Left lung (tissue), 14 donors: ENCODE measurements at places on chromosomes 1 and 21.

GRCh38 chr21:26972192-26972591 is 5.3 kb upstream of the ADAMTS5 start:
- peaks cover 35% of the 10 kb centered on the region for H3K27me3 ChIP-seq
- H3K36me3 ChIP-seq, result no peaks in the 10 kb centered on the region
- H3K27ac ChIP-seq, result no peak overlapping the region
- no peak for DNase-seq

GRCh38 chr1:195045072-195045471 is 1563.2 kb downstream of the KCNT2 start:
- no peaks in the 10 kb centered on the region for H3K4me1 ChIP-seq
- H3K27ac ChIP-seq, result no peak overlapping the region
- no peaks in the 10 kb centered on the region for H3K27me3 ChIP-seq
- DNase-seq, result no peak

DNA sequence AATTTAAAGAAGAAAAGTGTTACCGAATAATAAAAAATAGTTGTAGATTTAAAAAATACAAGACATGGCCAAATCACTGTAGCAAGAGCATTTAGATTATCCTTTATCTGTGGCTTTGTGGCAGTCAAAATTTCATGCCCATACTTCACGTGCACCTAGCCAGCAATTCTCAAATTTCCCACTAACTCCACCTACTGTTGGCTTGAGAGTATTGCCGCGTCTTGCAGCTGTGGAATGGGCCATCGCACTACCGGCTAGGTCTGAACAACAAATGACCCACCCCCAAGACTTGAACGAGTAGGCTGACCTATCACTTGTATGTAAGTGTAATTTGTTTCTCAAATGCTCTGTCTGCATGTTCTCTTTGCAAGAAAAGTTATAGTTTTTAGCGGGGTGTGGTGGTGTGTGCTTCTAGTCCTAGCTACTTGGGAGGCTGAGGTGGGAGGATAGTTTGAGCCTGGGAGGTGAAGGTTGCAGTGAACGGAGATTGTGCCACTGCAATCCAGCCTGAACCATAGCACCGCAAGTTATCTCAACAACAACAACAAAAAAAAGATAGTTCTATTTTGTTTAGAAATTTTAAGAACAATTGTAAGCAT is 4.1 kb downstream of the KRTAP13-4 start:
- no peak overlapping the region for H3K4me3 ChIP-seq
- no peak overlapping the region for H3K27ac ChIP-seq
- no peaks in the 10 kb centered on the region for H3K4me1 ChIP-seq

- H3K4me3 ChIP-seq, result peak within 1 kb of the TSS; percentile 32
- no peaks in the 10 kb centered on the region for H3K36me3 ChIP-seq
- no peaks in the 10 kb centered on the region for H3K27me3 ChIP-seq
- H3K27ac ChIP-seq, result no peak within 1 kb of the TSS
- peak; percentile 53 for DNase-seq
These were observed at the start of gene SH2D2A for GRCh38 chr1:156816561-156817328. Gene SH2D2A (minus strand): TSS chr1:156816848. CDS start chr1:156816708, 140 bp downstream.

GRCh38 chr1:166905136-166905535 is 29.1 kb upstream of the TADA1 start:
- H3K36me3 ChIP-seq, result no peaks in the 10 kb centered on the region
- no peak overlapping the region for H3K4me3 ChIP-seq
- no peak overlapping the region for H3K27ac ChIP-seq

DNA sequence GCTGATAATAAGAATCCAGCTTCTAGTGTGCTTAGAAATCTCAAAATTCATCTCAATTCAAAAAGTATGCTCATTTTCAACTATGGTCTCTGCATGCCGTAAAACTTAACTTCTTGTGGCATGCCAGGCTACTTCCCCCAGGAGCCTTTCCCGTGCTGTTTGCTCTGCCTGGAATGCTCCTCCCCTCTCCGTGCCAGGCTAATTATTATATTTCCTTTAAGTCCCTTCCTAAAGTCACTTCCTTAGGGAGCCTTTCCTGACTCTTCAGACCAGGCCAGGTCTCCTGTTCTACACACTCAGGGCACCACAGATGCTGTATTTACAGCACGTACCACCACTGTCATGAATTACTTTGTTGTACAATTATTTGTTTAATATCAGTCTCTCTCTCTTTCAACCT is 67.1 kb upstream of the PPP2R5A start:
- H3K27ac ChIP-seq, result no peak overlapping the region
- peaks cover 9% of the 10 kb centered on the region for H3K4me1 ChIP-seq
- no peaks in the 10 kb centered on the region for H3K27me3 ChIP-seq
- no peak for DNase-seq

DNA sequence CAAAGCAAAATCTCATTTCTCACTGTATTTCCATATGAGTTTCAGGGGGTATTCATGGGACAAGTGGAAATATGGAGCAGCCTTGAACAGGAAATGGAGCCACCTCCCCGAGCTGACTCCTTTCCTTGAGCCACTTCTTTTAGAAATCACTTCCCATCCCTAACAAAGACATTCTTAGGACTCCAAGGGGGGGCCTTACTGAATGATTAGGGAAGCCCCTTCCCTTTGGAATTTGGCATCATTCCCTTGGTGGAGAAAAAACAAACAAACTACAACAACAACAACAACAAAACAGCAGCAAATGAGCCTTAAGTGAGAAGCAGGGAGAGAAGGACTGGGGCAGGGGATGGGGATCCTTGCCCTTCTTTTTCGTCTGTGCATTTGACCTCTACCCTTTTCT is 278.3 kb downstream of the ZNF648 start:
- no peak for DNase-seq
- no peak overlapping the region for H3K27ac ChIP-seq
- H3K36me3 ChIP-seq, result no peaks in the 10 kb centered on the region
- H3K27me3 ChIP-seq, result no peaks in the 10 kb centered on the region
- no peak overlapping the region for H3K4me3 ChIP-seq
- no peaks in the 10 kb centered on the region for H3K4me1 ChIP-seq

- no peak for DNase-seq
- no peaks in the 10 kb centered on the region for H3K36me3 ChIP-seq
- H3K4me1 ChIP-seq, result no peaks in the 10 kb centered on the region
- no peak overlapping the region for H3K4me3 ChIP-seq
These were observed 13.7 kb downstream of the HEATR1 start for GRCh38 chr1:236590553-236591150.

DNA sequence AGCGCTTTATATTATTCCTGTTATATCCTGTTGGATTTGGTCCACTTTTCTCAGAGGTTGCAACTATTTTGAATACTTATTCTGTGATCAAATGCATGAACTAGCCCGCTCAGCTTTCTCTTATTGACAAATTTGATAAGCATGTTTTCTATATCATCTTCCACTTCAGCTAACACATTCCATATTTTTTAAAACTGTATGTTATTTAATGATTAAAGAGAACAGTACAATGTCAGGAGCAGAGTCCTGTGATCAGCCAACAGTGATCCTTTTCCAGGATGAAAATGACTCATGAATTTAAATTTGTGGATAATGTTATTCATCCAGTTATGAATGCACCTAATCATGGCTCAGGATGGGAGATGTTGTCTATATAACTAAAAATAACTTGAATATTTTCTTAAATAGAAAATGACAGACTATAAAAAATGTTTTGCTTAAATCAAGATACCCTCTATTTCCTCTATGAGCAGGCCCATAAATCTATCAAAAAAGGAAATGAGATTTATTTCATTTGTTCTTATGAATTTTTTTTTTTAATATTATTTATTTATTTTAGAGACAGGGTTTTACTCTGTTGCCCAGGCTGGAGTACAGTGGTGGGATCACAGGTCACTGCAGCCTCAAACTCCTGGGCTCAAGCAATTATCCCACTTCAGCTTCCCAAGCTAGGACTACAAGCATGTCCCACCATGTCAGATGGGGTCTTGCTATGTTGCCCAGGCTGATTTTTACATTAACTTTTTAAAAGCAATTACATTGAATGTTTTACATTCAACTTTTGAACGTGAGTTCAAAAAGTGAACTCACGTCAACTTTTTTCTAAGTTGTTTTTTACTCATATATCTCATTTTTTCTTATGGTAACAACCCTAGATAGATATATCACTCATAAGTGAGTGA is 12.5 kb downstream of the BPNT1 start:
- no peaks in the 10 kb centered on the region for H3K27me3 ChIP-seq
- H3K36me3 ChIP-seq, result peaks cover 3% of the 10 kb centered on the region
- H3K4me3 ChIP-seq, result no peak overlapping the region
- H3K4me1 ChIP-seq, result no peaks in the 10 kb centered on the region

DNA sequence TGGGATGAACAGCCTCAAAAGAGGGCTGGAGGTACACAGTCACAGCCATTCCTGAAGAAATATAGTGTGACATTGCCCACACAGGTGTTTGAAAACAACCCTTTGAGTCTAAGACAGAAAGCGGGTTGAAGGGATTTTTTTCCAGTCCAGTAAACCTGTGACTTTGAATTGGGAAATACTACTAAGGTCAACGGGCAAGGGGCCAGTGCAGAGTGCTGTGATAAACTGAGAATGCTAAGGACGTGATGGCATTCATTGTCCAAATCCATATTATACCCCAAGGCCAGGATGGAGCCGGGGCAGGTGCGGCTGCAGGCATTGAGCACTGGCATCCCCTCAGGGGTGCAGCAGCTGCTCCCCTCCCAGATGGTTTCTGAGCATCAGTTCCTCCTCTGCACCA is 36.6 kb downstream of the KIAA0040 start:
- DNase-seq, result no peak
- no peak overlapping the region for H3K27ac ChIP-seq
- H3K27me3 ChIP-seq, result no peaks in the 10 kb centered on the region
- no peak overlapping the region for H3K4me3 ChIP-seq
- no peaks in the 10 kb centered on the region for H3K36me3 ChIP-seq

DNA sequence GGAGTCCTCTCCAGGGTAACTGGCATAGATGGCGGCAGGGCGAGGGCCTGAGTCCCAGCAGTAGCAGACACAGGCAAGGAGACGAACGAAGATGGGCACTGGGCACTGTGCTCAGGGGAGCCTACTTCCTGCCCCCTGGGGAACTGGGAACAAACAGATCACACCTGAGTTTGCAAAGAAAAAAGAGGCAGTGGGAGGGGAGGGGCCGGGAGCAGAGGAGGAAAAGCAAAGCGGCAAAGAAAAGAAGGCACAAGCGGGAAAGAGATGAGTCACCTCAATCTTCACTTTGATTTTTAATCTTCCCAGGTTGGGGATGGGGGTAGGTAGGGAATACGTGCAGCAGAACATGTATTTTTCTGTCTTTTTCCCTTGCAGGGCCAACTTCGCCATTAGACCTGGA is 44.0 kb downstream of the ZSCAN20 start:
- no peaks in the 10 kb centered on the region for H3K36me3 ChIP-seq
- no peak for DNase-seq
- H3K27me3 ChIP-seq, result no peaks in the 10 kb centered on the region
- no peak overlapping the region for H3K4me3 ChIP-seq

- H3K27me3 ChIP-seq, result no peaks in the 10 kb centered on the region
- H3K4me1 ChIP-seq, result no peaks in the 10 kb centered on the region
- no peak overlapping the region for H3K27ac ChIP-seq
- DNase-seq, result peak; percentile 18
- no peak overlapping the region for H3K4me3 ChIP-seq
These were observed 59.0 kb upstream of the PGD start for GRCh38 chr1:10339815-10340214.

DNA sequence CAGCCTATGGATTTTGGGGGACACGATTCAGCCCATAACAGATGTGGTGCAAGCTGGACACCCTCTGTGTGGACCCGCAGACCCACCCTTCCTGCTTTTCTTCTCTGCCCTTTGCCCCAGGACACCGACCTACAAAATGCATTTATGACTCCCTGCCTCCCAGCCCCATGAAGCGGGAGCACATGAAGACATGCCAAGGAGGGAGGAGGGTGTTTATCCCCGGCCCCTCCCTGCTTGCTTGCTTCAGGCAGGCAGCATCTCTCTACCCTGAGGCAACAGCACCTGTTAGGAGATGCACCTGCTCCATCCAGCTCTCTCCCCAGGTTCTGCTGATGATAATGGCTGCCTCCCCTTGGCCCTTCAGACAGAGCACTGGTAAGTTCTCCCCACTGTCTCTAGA is 187.5 kb downstream of the PSMG1 start:
- DNase-seq, result no peak
- no peak overlapping the region for H3K4me3 ChIP-seq
- no peaks in the 10 kb centered on the region for H3K27me3 ChIP-seq
- peaks cover 10% of the 10 kb centered on the region for H3K4me1 ChIP-seq
- H3K27ac ChIP-seq, result no peak overlapping the region
- no peaks in the 10 kb centered on the region for H3K36me3 ChIP-seq

GRCh38 chr1:158037008-158037865 is 43.8 kb downstream of the KIRREL1 start:
- H3K36me3 ChIP-seq, result no peaks in the 10 kb centered on the region
- H3K4me3 ChIP-seq, result no peak overlapping the region
- peak; percentile 45 for DNase-seq

DNA sequence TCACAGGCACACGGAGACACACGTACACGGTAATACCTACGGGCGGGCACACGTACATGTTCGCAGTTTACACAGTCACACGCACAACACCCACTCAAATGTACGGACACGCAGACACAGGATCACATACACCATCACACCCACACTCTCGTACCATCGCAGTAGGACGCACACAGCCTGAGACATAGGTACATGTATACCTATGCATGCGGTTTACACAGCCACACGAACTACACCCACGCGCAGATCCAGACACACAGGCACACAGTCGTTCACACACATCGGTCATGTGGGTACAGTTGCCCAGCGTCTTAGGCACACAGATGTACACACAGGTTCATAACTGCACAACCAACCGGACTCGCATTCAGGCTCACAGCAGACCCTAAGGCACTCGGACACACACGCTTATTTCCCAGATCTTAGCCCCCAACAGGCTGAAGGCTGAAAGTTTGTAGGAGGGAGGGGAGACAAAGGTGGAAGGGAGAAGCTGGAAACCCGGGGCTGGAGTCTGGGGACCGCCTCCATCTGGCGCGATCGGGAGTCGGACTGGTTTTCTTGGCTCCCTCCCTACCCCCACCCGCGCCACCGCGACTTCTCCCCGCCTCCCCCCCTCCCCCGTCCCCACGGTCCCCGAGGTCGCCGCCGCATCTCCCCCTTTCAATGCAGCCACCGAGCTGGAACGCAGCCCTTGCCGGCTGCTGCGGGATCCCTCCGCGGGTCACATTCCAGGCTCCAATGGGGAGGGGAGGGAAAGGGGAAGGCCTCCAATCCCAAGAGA is 51.9 kb upstream of the SYNC start:
- H3K27me3 ChIP-seq, result no peaks in the 10 kb centered on the region
- peak; percentile 79 for DNase-seq
- H3K36me3 ChIP-seq, result no peaks in the 10 kb centered on the region

GRCh38 chr1:219587801-219588561 is 24.9 kb downstream of the ZC3H11B start:
- DNase-seq, result no peak
- H3K4me1 ChIP-seq, result no peaks in the 10 kb centered on the region
- H3K27me3 ChIP-seq, result no peaks in the 10 kb centered on the region
- H3K36me3 ChIP-seq, result no peaks in the 10 kb centered on the region
- no peak overlapping the region for H3K27ac ChIP-seq

GRCh38 chr1:42801832-42802473 is 15.0 kb upstream of the ERMAP start:
- no peaks in the 10 kb centered on the region for H3K36me3 ChIP-seq
- H3K4me1 ChIP-seq, result no peaks in the 10 kb centered on the region
- H3K27ac ChIP-seq, result peak overlapping the region; percentile 26
- H3K4me3 ChIP-seq, result no peak overlapping the region
- no peaks in the 10 kb centered on the region for H3K27me3 ChIP-seq
